ENCODE measurements at places on chromosomes 5 and 9. TPM values are rescaled to one million over a fixed set of nuclear protein-coding genes. Genes with fewer than 3 reads are reported as not detected.

Gene STKLD1
- 2.8 TPM for total RNA-seq

Gene PRUNE2
- 5.4 TPM for total RNA-seq

Gene TMEM174
- total RNA-seq = not detected

- no peak for DNase-seq
Observed at GRCh38 chr9:98171176-98171925, 21.1 kb downstream of the CORO2A start.

GRCh38 chr5:108028412-108028811 lies 353.5 kb downstream of the FBXL17 start:
- DNase-seq = peak; percentile 18

GRCh38 chr9:68817079-68817875 lies 112.2 kb downstream of the PIP5K1B start:
- no peak for DNase-seq

Data from neural crest cell (in vitro differentiated cells).